ENCODE measurements at places on chromosomes 3 and 15. TPM values are rescaled to one million over a fixed set of nuclear protein-coding genes. Genes with fewer than 3 reads are reported as not detected.

STXBP5L gene
- not detected for total RNA-seq

GRAMD2A gene
- 0.19 TPM for total RNA-seq

ROPN1 gene
- not detected for total RNA-seq

ADCY5 gene
- total RNA-seq, result 86.8 TPM

DNA sequence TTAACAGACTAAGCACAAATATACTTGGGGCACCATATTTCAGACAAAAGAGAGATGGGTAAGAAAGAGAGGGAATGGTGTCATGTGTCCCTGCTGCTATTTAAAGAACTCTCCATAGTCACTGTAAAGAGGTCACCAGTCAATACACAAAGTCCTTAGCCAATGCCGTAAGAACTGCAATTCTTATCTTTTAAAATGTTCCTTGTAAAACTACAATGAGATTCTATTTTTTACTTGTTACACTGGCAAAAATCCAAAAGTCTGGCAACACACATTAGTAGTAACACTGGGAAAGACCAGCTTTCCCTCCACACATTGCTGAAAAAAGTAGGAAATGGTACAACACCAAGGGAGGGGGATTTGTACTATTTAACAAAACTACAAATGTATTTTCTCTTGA is 189.4 kb downstream of the TBC1D5 start:
- no peak for DNase-seq

DNA sequence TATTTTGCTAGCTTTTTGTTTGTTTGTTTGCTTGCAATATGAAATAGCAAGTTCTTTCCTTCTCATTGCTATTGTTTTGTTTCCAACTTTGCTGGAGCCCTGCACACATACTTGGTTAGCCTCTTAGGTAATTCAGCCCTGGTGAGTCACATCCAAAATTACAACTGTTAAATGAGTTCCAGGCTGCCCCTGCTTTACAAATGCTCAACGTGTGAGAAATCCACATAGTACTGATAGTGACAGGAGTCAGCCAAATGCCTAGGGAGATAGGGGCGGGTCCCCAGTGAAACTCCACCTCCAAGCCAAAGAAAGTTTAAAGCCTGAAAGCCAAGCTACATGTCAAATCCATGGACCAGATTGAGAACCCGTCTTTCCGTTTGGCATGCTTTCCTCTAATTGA is 81.3 kb upstream of the RNF7 start:
- no peak for DNase-seq

- no peak for DNase-seq
These were observed 1523.8 kb upstream of the CADM2 start for GRCh38 chr3:83434880-83435587.

DNA sequence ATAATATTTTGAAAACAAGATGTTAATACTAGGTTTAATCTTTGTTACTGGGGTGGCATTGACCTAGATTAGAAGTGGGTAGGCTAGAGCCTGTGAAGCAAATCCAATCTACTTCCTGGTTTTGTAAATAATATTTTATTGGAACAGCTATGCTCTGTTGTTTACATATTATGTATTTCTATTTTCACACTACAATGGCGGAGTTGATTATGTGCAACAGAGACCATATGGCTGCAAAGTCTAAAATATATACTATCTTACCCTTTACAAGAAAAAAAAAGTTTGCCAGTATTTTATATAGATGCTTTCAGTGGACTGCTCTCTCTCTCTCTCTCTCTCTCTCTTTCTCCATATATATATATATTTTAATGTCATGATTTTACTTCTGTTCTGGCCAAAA is 244.2 kb downstream of the NLGN1 start:
- DNase-seq, result no peak

- no peak for DNase-seq
These were observed 212.2 kb upstream of the SUCLG2 start for GRCh38 chr3:67866571-67866970.

- DNase-seq, result no peak
These were observed 13.3 kb upstream of the CFAP44 start for GRCh38 chr3:113454630-113455029.

GRCh38 chr3:2001306-2002108 is 97.2 kb upstream of the CNTN4 start:
- DNase-seq, result no peak

GRCh38 chr3:143727391-143727790 is 120.9 kb downstream of the SLC9A9 start:
- no peak for DNase-seq

DNA sequence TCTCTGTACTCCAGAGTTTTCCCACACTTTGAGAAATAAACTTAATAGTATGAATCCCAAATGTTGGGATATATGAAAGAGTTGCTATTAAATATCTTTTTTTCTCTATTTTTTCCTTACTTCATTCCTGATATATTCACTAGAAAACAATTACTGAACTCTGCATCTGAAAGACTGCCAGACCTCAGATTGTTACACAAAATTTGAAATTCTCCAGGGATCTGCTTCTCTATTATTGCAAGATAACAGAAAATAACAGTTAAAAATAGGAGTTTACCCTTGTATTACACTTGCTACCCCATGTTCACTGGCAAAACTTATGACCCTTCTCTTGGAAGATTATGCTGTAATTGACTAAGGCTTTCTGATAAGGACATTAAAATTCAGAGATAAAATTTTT is 11.7 kb upstream of the P3H2 start:
- DNase-seq, result no peak

DNA sequence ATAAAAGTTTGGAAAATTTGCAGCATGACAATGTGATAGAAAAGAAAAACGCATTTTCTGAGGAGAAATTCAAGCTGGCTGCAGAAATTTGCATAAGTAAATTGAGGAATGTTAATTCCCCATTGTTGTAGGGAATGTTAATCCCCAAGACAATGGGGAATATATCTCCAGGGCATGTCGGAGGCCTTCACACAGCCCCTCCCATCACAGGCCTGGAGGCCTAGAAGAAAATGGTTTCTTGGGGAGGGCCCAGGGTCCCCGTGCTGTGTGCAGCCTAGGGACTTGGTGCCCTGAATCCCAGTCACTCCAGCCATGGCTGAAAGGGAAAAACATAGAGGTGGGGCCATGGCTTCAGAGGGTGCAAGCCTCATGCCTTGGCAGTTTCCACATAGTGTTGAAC is 101.1 kb downstream of the BOC start:
- no peak for DNase-seq

- DNase-seq, result no peak
These were observed 197.0 kb upstream of the ZPLD1 start for GRCh38 chr3:102237838-102238237.
